ENCODE measurements at places on chromosomes 16 and 17. TPM values are rescaled to one million over a fixed set of nuclear protein-coding genes. Genes with fewer than 3 reads are reported as not detected.

GRCh38 chr17:824378-824777 lies 42.2 kb downstream of the MRM3 start:
- no peak for DNase-seq

- no peak for DNase-seq
Observed at GRCh38 chr17:45993962-45994627, 5.0 kb upstream of the STH start.

DNA sequence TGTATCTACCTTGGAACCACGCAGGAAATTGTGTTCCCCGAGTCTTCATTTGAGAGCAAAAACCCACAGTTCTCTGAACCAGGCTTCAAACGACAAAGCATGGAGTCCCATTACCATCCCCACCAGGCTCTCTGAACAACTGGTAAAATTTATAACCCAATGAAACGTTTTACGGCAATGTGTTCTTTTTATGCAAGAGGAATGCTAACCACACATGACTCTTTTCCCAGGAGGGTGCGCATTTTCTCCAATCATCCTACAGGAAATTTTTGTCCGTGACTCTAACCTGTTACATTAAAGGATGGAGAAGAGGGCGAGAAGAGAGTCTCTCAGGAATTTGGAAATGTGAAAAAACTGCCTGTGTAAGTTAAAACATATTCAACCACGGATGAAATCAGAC lies 17.8 kb downstream of the STX8 start:
- no peak for DNase-seq

DNA sequence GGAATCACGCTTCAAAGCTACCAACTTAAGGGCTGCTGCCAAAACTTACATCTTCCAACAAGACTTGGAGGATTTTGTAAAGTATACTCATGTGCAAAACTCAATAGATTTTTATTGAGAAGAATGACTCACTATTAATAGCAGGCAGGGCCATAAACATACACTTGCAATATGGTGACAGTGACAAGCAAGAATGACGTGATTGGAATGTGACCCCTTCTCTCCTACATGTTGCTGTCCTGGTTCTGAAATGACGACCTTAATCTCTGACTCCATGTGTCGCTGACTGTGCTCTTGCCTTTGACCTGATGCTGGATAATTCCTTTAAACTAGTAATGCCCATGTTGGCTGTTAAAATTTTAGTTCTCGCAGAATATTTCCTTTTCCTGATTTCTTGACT lies 174.5 kb downstream of the PARN start:
- DNase-seq, result no peak

The ZSCAN10 gene
- total RNA-seq, result 0.29 TPM

DNA sequence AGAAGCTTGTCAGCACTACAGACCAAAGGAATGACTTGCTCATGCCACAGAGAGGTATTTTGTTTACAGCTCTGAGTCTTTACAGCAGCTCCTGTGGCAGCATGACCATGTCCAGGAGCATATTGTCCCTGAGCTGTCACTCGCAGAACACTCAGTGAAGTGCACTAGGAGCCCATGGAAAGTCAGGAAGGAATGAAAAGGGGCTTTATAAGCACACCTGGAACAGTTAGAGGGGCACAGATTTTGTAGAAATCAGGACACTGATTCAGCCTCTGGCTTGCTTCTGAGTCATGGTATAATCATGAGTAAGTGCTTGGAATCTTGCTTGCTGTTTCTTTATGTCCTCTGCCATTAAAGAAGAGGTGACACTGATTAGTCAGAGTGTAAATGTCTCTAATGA lies 41.0 kb downstream of the TADA2A start:
- no peak for DNase-seq

The ANKFN1 gene
- total RNA-seq, result not detected

GRCh38 chr17:76467366-76467765 lies at the start of gene AANAT:
TSS of gene AANAT (plus strand) at chr17:76467603. CDS start at chr17:76468747, 1,144 bp downstream.
- DNase-seq, result no peak
